GM12865 (cell line): ENCODE measurements at places on chromosomes 7 and 10.

DNA sequence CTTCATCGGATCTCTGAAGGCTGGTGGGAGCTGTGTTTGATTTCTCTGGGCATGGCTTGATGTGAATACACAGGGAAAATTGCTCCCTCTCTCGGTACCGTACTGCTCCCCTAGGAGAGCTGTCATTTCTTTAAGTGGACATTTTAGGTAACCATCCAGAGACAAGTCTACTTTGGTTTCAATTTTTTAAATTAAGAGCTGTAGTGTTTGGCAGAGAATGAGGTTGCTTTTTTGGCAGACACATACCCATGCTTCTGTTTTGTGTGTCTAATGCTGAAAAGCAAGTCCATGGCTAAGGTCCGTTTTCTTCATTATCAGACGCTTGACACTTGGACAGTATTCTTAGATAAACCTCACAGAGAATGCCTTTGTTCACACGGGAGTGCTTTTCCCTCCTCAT lies 61.3 kb upstream of the TRIL start:
- DNase-seq: no peak

DNA sequence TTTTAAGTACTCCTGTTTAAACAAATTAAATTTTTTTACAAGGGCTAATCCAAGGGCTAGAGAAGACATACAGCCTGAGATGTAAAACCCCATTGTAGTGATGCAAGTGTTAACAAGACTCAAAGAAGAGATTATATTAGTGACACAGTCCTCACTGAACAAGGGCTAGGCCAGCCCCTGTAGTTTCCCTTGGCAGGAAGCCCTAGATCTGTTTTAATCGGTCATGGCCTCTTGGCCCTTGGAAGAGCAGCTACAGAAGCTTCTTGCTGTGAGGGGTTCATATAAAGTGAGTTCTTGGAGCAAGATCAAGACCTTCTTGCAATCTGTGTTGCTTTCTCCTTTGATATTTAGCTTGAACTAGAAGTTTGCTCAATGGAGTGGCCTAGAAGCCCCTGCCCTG lies 1339.4 kb downstream of the XPNPEP1 start:
- no peak for DNase-seq

GRCh38 chr7:2759736-2760097 lies 71.7 kb downstream of the AMZ1 start:
- no peak for DNase-seq

GRCh38 chr7:19011212-19011611 lies 106.2 kb downstream of the TWIST1 start:
- no peak for DNase-seq

DNA sequence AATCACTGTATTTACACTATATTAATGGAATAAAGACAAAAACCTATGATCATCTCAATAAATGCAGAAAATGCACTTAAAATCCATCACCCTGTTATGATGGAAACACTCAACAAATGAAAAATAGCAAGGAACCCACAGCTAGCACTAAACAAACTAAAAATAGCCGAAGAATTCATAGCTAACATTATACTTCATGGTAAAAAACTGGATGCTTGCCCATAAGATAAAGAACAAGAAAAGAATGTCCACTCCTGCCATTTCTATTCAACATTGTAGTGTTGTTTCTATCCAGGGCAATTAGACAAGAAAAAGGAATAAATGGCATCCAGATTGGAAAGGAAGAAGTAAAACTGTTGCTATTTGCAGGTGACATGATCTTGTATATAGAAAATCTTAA lies 142.1 kb downstream of the STK31 start:
- no peak for DNase-seq

DNA sequence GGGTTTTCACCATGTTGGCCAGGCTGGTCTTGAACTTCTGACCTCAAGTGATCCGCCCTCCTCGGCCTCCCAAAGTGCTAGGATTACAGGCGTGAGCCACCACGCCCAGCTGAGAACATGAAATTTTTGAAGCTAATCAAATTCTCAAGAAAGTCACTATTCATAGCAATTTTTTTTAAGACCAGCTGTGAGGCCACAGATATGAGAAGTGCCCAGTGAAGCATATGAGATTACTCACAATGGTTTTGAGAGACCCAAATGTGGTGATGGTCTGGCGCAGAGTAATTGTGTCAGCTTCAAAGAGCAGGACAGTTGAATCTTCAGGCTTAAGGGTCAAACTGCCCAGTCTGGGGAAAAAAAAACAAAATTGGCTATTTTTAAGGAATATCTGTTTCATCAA lies 16.2 kb downstream of the NCOA4 start:
- no peak for DNase-seq

GRCh38 chr7:142130267-142130666 lies 18.7 kb downstream of the MGAM2 start:
- DNase-seq: no peak

GRCh38 chr10:79320316-79320715 lies 27.0 kb upstream of the PPIF start:
- no peak for DNase-seq

DNA sequence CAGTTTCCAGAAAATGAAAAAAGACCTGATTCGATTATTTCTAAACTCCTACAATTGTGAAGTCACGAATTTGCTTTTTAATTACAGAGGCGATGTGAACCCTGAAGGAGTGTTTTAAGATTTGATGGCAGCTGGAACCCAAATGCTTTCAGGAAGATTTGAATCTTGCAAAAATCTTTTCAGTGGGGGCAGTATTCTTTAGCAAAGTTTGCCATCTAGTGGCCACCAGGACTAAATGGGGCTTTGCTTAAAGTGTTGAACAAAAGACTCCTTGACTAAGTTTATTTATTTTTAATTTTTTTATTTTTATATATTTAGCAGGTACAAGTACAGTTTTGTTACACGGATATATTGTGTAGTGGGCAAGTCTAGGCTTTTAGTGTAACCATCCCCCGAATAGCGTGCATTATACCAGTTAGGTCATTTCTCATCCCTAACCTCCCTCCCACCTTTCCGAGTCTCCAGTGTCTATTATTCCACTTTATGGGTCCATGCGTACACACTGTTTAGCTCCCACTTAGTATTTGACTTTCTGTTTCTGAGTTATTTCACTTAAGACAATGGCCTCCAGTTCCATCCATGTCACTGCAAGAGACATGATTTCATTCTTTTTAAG lies 98.8 kb downstream of the CACNB2 start:
- DNase-seq: peak; percentile 36

GRCh38 chr10:127063762-127064161 lies 132.6 kb downstream of the INSYN2A start:
- no peak for DNase-seq

DNA sequence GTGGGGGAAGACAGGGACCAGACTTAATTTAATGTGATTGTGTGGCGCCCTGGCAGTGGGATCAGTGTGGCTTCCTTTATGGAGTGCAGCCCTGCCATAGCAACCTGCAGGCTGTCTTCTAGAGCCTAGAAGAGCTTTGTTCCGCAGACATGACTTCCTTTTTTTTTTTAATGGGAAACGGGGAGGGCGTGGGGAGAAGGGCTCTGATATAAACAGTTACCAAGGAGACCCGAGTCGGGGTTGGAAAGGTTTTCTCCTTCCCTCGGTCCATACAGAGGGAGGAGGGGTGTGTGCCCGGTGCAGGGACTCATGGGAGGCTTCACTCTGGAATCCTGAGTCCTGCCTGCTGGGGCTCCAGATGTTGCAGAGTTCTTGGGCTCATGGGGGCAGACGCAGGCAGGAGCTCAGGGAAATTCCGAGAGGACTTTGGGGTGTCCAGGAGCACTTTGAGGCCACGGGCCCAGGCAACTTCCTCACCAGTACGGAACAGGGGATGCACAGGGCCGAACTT lies 26.9 kb downstream of the TMEM120A start:
- no peak for DNase-seq

- DNase-seq: no peak
Measured at GRCh38 chr10:71238626-71239025, 26.3 kb downstream of the UNC5B start.

DNA sequence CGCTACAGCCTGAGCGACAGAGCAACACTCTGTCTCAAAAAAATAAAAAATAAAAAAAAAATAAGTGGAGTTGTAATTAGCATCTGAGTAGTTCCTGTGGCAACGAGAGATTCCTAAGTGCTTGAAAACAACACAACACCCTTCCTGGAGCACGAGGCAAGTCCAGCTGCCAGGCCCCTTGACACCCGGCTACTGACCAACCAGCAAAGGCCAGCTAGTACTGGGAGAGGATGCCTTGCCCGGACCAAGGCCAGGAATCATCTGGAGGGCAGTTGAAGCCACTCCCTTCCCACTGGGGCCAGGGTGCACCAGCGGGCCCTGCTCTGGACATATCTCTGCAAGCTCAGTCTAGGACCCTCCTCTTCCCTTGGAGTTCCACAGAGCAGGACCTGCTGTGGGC lies 536 bp downstream of the C10orf105 start:
- DNase-seq: no peak

DNA sequence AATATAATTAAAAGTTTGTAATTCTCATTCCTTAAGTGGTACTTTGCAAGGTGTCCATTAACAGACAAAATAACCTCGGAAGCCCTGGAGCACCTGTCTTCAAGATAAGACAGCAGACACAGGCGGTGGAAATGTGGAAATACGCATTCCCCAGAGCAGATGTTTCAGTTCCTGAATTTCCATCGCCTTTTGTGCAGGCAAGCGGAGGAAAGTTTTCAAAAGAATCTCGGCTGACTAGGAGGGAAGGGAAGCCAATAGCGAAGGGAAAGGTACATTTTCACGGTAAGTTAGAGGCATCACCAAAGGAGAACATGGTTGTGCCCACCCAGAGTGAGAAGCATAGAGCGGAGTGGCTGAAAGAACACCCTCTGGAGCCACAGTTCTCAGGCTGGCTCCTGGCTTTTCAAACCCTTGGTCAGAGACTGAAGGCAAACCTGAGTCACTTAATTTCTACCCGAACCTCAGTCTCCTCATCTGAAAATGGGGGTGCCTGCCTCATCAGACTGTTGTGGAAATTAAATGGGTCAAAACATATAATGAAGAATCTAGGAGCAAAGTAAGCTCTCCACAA lies 13.6 kb downstream of the CPA1 start:
- DNase-seq: no peak

GRCh38 chr10:71840958-71841335 lies 10.1 kb downstream of the PSAP start:
- DNase-seq: no peak

DNA sequence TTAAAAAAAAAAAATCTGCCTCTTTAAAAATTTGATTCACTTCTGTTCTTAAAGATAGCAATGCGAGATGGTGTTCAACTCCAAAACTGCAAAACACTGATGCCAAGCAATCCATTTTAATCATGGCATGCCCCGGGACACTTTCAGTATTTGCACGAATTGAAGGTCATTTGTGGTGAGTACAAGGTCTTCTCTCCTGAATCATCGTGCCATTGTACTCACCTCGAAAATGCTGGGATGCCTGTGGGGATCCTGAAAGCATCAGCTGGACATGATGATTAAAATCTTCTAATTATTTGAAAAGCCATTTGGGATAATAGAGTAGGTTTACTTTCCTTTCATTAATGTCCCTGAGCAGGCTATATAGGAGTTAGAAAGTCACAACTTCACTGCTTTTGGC lies 125.1 kb upstream of the NRP1 start:
- no peak for DNase-seq

DNA sequence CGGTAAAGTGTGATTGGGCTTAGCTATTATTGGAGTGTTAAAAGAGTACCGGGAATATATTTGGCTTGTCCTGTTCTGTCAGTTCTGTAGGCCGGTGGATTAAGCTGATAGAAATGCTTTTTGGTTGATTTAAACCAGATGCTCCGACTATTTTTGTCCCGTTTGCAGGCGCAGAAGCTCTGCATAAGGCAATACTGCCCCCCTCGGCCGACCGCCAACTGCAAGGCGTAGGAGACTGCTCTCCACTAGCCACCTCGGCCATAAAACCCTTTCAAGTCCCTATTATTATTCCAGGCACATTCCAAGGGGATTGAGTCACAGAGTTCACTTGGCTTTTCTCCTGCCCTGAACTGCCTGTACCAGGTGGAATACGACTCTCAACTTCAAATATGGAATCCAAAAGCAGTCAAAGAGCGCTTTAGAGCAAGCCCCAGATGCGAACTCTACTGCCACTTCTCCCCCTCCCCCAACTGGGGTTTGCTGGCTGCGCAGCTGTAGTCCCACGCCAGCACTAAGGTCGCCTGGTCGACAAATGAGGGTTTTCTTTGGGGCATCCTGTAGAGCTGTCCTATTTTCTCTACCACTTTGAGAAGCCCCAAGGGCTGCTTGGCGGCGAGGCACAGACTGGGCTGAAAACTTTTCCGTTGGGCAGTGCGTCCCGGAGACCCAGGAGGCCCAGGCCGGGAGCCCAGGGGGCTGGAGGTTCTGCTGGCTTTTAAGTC lies 108.3 kb downstream of the REEP3 start:
- DNase-seq: peak; percentile 95

DNA sequence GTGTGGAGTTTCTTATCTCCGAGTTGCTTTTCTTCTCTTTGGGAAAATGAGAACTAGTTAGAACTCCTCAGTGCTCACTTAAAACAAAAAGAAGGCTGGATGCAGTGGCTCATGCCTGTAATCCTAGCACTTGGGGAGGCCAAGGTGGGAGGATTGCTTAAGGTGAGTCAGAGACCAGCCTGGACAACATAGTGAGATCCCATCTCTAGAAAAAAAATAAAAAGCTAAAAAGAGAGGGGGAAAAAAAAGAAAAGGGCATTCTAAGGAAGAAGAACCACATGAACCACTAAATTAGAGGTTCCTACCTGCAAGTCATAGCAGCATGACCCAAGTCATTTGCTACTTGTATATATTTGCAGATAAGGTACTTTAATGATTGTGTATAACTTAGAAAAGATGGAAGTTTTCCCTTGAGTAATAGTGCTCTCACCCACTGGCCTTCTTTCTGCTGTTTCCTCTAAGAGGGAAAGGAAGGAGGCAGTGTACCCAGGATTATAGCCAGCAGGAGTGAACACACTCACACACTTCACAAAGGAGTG lies 87.8 kb downstream of the CCDC71L start:
- no peak for DNase-seq

- peak; percentile 82 for DNase-seq
Measured at GRCh38 chr7:150450491-150451001, at the start of gene GIMAP8. TSS of gene GIMAP8 (plus strand) at chr7:150450630. CDS start at chr7:150466699, 16,069 bp downstream.

DNA sequence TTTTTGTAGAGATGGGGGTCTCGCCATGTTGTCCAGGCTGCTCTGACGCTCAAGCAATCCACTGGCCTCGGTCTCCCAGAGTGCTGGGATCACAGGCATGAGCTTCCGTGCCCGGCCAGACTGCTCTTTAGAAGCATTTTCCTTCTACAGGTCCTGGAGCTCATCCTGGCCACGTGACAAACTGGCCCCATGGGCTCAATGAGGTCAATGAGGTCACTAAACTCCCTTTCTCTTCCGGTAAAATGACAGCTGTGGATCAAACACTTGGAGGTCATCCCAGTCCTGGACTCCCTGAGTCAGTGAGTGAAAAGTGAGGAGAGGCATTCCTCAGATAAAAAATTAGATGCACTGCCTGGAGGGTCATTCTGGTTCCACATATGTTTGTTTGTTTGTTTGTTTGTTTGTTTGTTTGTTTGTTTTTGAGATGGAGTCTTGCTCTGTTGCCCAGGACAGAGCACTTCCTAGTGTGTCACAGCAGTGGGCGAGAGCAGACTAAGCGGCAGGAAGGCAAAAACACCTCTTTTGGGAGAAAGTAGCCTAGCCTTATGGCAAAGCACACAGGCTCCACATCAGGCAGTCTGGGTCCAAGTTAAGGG lies 134.9 kb downstream of the TNS3 start:
- DNase-seq: no peak

GRCh38 chr7:97167176-97167575 lies 49.7 kb downstream of the SDHAF3 start:
- no peak for DNase-seq

GRCh38 chr7:100825751-100826513 lies 1.4 kb downstream of the EPHB4 start:
- no peak for DNase-seq
